ENCODE measurements at places on chromosomes 13 and 19.

GRCh38 chr19:12828494-12828893 lies 5.9 kb downstream of the RTBDN start:
- no peak for DNase-seq

DNA sequence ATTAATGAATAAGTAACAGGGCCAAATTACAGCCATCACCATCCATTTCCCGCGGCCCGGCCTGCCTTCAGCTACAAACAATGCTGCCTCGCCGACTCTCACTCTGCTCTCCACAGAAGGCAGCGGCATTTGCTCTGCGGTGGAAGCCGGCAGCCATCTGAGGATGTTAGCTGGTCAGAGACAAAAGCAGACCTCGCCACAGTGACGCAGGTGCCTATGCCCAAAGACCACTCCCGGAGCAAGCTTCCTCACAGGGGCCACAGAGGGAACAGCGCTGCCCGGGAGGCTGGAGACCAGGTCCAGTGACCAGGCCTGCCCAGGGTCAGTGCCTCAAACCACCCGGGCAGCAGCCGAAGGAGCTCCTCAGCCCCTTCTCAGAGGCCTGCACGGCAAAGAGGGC lies 16.4 kb downstream of the PEPD start:
- DNase-seq, result no peak

GRCh38 chr19:31717269-31717923 lies 368.2 kb upstream of the TSHZ3 start:
- no peak for DNase-seq

DNA sequence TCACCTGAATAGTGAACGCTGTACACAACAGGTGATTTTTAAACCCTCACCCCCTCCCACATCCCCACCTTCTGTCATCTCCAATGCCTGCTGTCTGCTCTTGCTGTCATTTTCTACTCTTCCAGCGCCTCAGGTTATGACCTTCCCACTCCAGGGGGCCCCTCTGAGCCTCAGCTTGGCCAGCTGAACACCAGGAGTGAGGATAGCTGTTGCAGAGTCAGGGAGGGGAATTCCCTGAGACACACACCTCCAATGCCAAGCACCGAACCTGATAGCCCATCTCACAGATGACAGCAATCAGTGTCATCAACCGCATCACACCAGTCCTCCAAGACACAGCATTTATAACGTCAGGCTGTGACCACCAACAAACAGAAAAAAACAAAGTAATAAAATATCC lies 193.5 kb downstream of the ZNF536 start:
- no peak for DNase-seq

DNA sequence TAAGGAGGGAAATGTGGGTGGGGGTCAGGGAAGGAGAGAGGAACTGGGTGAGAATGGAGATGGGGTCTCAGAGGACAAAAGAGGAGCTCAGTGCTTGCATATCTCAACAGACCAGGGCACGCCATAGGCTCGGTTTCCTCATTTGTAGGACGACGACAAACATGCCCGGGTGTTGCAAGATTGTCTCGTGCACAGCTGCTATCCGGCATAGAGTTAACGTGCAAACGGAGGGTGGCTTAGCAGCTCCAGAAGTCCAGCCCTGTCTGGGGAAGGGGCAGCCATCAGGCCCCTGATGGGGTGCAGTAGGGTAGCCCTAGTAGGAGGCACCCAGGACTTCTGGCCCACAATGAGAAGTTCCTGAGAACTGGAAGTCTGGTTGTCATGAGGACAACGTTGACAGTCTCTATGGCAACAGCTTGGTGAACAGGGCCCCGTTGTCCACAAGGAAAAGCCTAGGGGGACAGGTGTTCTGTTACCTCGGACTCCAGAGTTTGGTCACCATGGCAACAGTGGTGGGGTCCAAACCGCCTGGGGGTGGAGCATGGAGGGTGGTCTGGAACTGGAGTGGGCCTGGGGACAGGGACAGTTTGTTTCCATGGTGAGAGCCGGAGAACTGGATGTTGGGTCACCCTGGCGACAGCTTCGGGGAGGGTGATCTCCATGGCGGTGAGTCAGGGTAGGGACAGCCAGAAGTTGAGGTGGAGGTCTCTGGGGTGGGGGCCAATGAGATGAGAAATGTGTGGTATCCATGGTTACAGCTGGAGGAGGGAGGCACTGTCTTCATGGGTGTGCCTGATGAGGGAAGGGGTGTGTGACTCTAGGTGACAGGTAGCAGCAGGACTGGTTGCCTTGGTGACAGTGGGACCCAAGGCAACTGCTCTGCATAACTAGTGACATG lies 16.8 kb downstream of the TM6SF2 start:
- no peak for DNase-seq

DNA sequence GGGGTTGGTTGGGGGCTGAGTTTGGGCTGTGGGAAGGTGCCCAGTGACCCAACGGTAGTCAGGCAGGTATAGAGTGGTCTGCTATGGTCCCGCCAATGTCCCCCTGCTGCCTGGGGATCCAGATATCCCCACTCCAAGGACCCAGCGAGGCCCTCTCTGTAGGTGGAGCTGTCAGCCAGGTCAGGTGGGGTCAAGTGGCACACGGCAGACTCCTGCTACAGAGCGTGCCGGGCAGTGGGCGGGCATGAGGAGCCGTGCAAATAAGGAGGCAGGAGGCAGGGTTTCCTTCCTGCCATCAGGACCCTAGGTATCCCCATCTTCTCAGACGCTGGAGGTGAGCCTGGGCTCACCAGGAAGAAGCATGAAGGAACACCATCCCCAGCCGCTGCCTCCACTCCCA lies 14.9 kb downstream of the EVI5L start:
- DNase-seq, result no peak

DNA sequence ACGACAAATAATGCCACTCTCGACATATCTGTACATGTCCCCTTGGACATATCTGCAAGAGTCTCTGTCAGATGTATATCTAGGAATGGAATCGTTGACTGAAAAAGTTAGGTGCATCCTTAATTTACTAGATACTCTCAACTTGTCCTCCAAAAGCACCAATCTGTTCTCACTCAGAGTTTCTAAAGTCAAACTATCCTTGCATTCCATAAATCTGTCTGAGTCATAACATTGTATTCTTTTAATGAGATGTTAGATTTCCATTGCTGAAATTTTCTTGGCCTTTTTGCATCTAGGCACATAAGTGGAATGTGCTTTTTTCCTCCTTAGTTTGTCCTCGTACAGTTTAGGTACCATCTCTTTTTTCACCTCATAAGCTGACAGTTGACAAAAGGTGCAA lies 139.8 kb downstream of the PTPRS start:
- DNase-seq, result no peak

DNA sequence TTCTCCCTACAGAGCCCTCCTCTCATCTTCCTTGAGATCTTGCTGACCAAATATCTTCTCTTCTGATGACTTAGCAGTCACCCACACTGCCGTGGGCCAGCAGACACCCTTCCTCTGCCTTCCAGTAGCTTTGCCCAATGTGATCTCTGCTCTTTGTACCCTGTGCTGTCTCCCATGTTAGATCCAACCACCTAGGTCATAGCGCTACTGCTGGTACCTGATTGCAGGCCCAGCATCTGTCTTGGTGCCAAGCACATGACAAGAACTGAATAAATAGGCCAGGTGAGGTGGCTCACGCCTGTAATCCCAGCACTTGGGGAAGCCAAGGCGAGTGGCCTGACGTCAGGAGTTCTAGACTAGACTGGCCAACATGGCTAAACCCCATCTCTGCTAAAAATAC lies 149.7 kb downstream of the TM9SF2 start:
- DNase-seq, result no peak

All from cerebellar nuclear complex (tissue), 1 donor.